GOT3 (cell line): ENCODE measurements at places on chromosomes 12 and 14.

DNA sequence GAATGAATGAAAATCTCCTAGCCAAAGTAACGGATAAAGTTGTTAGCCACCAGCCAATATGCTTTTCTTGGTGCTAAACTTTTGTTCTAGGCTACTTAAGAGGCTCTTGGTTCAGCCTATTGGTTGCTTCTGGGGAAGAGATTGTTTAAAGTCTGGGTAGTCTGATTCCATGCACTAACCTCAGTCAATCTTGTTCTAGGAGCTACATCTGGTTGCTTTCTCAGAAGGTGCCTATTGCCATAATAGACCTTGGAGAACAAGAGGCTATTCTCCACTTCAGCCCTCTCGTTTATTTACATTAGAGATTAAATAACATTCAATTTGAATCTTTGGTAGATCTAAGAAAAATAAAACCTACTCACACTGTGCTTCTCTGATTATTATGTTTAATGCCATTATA lies 40.8 kb upstream of the OTOGL start:
- DNase-seq: no peak

DNA sequence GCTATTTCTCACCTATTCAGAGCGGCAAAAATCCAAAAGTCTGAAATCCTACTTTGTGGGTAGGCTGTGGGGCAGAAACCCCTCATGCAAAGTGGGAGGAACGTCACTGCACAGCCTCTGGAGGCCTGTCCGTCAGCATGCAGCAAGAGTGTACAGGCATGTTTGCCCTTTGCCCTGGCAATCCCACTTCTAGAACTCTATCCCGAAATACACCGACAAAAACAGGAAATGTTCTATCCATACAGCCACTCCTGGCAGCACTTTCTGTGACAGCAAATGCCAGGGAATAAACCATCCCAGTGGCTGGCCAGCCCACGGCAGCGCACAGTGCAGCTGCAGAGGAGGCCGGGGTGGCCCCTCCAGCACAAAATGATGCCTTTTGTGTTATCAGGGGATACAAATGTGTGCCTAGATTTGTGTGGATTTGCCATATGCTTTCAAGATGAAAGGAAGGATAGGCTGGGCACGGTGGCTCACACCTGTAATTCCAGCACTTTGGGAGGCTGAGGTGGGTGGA lies 39.7 kb downstream of the AMN start:
- no peak for DNase-seq

DNA sequence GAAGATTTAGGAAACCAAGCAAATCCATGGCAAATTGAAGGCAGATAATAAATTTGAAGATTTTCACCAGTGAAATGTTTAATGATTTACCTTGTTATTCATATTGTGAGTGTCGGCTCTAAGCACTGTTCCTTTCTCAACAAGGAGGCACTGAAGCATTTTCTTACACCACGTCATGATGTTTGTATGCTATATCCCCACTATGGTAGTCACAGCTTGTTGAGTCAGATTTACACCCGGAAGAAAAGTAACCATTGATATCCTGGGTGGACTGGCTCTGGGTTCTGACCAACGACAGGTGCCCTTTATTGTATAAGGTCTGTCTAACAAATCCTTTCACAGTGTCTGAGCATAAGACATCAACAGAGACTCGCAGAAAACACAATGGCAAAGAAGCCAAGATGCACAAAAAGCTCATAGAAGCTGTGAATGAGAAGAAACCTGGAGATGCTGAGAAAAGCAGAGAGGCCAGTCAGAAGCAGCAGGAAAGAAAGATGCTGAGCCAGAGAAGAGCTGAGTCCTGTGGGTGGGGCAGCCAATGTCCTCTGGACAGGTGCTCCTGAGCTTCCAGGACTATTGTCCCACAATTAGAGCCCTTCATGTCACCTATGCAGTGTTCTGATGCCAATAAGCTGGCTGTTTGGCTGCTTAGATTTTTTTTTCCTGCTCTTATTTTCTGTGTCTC lies 49.7 kb upstream of the ARHGAP5 start:
- DNase-seq: no peak

DNA sequence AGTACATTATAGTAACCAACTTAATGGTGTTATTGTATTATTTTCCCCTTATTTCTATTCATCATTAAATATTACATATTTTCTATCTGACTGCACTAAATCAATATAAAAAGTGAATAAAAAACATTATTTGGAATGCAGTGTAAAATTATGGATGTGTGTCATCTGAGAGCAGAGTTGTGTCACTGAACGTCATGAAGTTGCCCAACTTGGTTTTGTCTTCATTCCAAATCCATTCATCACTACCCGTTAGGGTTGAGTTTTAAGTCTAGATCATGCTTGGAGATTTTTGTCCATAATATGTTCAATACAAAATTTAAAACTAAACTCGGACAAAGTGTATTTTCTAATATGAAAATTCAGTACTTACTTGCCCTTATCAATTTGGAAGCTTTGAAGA lies 16.1 kb downstream of the KLRF1 start:
- DNase-seq: no peak

GRCh38 chr12:56271031-56271430 lies 4.3 kb downstream of the COQ10A start:
- DNase-seq: no peak

DNA sequence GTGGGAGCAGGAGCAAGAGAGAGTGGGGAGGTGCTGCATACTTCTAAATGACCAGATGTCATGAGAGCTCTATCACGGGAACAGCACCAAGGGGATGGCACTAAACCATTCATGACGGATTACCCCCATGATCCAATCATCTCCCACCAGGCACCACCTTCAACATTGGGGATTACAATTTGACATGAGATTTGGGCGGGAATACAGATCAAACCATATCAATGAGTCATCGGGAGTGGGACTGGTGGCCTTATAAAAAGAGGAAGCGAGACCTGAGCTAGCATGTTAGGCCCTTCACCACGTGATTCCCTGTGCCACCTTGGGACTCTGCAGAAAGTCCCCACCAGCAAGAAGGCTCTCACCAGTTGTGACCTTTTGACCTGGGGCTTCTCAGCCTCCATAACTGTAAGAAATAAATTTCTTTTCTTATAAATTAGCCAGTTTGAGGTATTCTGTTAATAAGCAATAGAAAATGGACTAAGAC lies 28.7 kb downstream of the COX8C start:
- DNase-seq: no peak

GRCh38 chr14:22630486-22630885 lies 13.7 kb downstream of the OR6J1 start:
- DNase-seq: peak; percentile 7

- no peak for DNase-seq
These were observed 8.8 kb upstream of the BICDL1 start for GRCh38 chr12:119980242-119980641.

GRCh38 chr12:52248541-52249461 lies 15.8 kb downstream of the KRT7 start:
- no peak for DNase-seq

DNA sequence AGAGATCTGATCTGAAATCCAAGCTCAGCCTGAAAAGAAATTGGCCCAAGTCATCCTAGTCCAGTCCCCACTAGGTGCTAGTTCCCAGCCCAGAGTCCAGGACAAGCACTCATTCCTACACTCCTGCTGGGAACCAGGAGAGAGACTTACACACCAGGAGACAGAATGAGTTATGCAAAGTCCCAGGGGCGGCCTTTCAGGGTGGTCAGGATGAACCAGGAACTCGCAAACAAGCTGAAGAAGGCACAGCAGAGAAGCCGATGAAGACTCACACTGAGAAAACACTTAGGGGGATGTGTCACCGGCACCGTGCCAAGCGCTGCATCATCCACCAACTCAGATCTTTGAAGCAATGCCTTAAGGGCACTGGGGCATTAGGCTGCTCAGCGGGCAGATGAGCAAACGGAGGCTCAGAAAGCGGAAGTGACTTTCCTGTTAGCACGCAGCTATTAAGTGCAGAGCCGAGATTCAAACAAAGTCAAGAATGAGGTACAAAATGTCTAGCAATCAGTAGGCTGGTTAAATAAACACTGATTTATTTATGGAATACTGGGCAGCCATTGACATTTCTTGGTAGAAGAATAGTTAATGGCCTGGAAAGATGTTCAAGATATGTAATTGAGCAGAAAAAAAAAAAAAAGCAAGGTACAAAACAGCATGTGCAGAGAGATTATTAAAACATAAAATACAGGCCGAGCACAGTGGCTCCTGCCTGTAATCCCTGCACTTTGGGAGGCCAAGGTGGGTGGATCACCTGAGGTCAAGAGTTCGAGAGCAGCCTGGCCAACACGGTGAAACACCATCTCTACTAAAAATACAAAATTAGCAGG lies 78.7 kb downstream of the LRRC74A start:
- peak; percentile 27 for DNase-seq

DNA sequence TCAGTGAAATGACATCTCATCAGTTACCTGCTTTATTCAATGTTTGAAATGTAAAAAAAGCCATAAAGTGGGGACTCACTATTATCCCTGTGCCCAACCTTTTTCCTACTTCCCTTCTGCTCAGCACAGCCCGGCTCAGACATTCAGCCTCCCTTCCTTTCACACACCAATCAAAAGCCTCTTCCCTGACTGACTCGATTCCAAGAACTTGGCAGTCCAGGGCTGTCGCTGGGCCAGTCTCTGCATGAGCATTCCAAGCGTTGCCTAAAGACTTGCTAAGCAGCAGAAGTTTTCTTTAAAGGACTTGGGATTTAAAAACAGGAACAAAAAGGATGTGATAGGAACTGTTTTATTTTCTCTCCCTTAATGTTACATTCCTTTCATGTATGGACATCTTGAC lies 22.7 kb downstream of the ITPR2 start:
- DNase-seq: no peak

- DNase-seq: no peak
These were observed 1133.9 kb downstream of the AACS start for GRCh38 chr12:126198966-126199692.

GRCh38 chr14:64536488-64537245 lies 3.9 kb upstream of the HSPA2 start:
- DNase-seq: no peak

DNA sequence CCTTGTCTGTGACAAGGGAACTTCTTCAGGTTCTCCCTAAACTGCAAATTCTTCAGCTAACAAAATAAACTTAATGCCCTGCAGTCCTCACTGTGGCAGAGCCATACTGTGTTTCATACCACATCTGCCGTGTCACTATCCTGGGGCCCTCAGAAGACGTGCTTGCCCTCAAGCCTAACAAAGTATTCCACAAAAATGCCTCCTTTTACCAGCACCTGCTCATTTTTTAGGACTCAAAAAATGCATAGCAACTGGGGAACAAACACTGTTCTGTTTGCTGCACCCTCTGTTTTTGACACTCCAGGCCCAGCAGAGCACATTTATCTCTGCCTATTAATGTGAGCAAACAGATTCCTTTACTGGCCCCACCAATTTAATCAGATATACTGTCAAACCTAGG lies 270.7 kb upstream of the SSTR1 start:
- no peak for DNase-seq

GRCh38 chr14:94125659-94126418 lies 3.6 kb downstream of the IFI27L2 start:
- no peak for DNase-seq

GRCh38 chr14:103563844-103564505 lies 1.2 kb downstream of the COA8 start:
- no peak for DNase-seq

DNA sequence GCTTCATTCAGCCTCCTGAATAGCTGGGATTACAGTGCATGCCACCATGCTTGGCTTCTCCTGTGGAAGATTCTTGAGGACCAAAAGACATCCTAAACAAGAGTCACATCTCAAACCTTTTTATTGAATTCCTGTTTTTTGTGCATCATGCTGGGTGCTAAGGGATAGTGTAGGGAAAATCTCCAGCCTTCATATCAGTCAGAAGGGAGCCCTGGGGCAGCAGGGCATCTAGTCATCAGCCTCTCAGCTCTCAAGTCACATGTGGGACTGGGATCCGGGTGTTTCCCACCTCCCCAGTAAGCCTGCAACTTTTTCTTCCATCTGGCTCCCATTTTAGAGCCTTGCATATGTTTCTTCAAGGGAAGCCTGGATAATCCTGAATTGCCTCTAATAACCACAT lies 25.1 kb upstream of the OASL start:
- DNase-seq: no peak

- DNase-seq: no peak
These were observed 7.5 kb upstream of the PYROXD1 start for GRCh38 chr12:21429994-21430393.

GRCh38 chr14:24408764-24409163 lies 10.0 kb downstream of the NYNRIN start:
- DNase-seq: no peak

GRCh38 chr12:101027816-101028215 lies 182.2 kb downstream of the SLC5A8 start:
- no peak for DNase-seq

- no peak for DNase-seq
These were observed 280.9 kb upstream of the FLRT2 start for GRCh38 chr14:85248881-85249635.

- DNase-seq: no peak
These were observed 405.4 kb downstream of the TMTC2 start for GRCh38 chr12:83092129-83092528.

DNA sequence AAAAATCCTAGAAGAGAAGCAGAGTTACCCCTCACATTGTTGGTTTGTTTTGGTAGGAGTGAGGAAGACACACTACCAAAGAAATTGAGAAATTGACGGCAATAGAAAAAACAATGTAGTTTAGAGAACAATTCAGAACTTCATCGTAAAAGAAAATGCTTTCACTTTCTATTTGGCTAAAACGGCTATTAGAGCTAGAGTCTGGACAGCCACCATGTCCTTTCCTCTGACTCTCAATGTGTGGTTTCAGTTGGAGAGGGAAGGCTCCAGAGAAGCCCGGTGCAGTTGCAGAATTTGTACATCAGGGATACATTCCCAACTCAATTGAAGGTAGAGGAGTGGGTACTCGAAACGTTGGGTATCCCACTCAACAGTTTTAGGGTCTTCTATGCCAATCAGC lies 535.3 kb downstream of the GALC start:
- no peak for DNase-seq
